ENCODE measurements at places on chromosomes 3 and 15.

GRCh38 chr3:178773358-178773757 lies 237.1 kb downstream of the KCNMB2 start:
- no peak for DNase-seq

GRCh38 chr3:56291244-56291680 lies 177.0 kb downstream of the ERC2 start:
- DNase-seq, result peak; percentile 39

GRCh38 chr3:188442430-188442829 lies 288.5 kb downstream of the LPP start:
- DNase-seq, result no peak

GRCh38 chr3:4409415-4409814 lies 57.7 kb downstream of the SUMF1 start:
- DNase-seq, result no peak

DNA sequence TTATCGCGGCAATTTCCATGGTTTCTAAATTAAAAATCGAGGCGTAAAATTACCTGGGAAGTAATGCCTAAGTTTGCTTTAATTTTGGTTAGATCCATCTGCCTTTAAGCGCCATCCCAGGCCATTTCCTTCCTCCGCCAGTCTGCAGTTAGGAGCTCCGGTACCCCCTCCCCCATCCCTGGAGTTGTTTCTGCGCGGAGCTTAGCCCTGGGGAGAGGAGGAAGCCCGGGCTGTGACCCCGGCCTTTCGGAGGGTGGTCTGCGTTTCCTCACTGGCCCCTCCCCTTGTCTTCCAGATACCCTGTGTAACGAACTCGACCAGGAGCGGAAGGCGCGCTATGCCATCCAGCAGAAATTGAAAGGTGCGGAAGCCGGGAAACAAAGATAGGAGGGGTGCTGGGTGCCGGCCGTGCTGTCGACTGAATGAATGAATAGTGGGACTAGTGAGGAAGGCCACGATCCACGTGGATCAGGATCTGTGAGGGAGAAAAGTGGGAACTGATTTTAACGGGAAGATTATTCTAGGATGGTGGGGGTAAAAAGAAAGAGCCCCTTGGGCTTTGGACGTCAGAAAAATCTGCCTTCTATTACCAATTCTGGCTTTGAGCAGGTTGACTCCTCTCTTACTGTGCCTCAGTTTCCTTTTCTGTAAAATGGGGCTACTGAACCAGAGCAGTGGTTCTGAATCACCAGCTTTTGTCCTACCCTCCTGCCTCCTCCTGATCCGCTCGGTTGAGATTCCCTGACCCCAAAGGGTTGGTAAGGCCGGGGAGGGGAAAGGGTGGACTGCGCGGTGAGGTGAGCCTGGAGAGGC lies 6.7 kb downstream of the RNU6-1 start:
- no peak for DNase-seq

DNA sequence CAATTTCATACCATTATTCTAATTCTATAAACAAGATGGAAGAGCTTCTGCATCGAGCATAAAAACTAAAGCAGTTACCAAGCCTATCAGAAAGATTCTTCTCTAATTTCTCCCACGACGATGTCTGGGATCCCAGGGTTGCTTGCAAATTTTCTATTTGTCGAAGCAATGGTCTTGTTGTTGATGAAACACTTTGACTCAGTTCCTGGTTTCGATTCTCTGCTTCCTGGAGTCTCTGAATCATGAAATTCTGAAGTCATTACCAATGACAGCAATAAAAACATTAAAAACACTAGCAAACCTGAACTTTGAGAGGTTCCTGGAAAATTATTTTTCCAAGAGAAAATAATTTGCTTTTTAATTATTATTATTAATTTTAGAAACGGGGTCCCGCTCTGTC lies 18.7 kb downstream of the TMF1 start:
- no peak for DNase-seq

- DNase-seq, result no peak
Observed at GRCh38 chr15:65156692-65157091, 23.1 kb upstream of the PDCD7 start.

GRCh38 chr3:178476886-178477285 lies 59.4 kb upstream of the KCNMB2 start:
- no peak for DNase-seq

- no peak for DNase-seq
Observed at GRCh38 chr3:194522579-194523046, 35.8 kb upstream of the ATP13A3 start.

- no peak for DNase-seq
Observed at GRCh38 chr3:134078169-134078831, 48.6 kb upstream of the SLCO2A1 start.

DNA sequence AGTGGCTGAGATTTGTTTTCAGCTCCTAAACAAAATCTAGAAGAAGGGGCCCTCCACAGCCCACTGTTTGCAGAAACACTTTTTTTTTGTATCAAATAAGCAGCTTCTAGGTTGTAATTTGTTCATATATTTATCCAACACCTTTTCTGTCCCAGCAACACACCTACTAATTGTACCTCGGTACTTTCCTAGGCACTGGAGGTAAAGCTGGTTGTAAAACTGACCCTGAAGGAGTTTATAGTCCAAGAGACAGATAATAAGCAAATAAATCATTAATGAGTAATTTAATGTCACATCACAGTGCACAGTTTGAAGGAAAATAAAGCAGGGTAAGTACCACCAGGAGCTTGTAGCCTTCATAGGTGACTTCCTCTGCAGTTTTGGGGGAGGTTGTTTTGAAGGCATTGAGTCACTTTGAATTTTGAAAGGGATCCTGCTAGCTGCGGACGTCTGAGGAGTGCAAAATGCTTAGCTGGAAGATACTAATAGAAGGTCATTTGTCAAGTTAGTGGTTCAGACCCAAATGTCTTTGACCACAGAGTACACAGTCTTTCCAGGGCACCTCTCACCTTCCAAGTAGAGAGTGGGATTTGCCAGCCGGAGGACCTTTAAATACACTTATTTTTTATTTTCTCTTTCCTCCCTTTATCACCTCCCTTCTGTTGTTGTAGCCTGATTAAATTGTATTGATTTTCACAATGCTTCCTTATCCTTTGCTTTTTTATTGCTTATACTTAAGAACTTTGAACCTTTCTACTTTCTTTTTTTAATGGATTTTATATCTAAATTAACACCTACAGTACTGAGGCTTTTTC lies 53.8 kb downstream of the CMSS1 start:
- no peak for DNase-seq

- DNase-seq, result no peak
Observed at GRCh38 chr3:115280506-115280905, 133.4 kb upstream of the ZBTB20 start.

DNA sequence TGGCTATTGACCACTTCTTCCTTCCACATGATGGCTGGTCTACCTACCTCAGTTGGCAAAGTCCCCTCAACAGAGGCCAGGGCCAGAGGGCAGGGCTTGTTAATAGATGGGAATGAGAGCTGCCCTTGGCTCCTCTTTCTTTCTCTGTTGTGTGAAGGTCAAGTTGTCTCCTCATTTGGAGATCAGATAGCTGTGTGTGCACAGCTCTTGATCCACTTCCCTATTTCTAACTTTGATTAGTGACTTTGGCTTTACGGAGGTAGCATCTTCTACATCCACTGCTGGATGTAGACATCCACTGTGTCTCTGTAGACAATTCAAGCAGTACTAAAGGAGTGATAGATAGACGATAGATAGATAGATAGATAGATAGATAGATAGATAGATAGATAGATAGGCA lies 270.8 kb upstream of the LRRFIP2 start:
- DNase-seq, result no peak

- no peak for DNase-seq
Observed at GRCh38 chr3:148962513-148962912, 28.8 kb upstream of the GYG1 start.

- no peak for DNase-seq
Observed at GRCh38 chr3:144317961-144318360, 346.3 kb downstream of the DIPK2A start.

- no peak for DNase-seq
Observed at GRCh38 chr15:60555806-60556205, 76.9 kb upstream of the ICE2 start.

DNA sequence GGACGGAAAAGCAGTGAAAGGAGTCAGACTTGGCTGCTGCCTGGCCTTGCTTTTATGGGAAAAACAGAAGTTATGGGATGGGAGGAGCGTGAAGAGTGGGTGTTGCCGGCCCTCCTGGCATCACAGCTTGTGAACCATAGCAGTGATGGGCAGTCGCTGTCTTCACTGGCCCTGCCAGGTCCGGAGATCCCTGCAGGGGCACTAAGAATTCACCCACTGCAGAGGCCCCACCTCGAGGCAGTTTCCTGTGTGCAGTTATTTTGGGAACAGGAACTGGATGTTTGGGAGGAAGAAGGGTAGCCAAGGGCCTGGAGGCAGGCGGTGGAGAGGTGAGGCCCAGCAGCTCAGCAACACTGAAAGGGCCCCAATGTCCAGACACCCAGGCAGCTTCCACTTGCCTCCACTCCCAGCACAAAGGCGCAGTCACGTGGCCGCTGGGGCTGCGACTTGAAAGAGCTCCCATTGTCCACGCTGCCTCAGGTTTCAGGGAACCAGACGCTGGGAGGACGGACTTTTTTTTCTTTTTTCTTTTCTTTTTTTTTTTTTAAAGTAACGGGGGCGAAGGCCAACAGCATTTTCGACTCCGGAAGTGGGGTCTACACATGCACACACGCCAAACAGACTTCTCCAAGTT lies 255.6 kb downstream of the ZNF621 start:
- DNase-seq, result no peak

GRCh38 chr3:183385698-183386613 lies 42.5 kb downstream of the MCF2L2 start:
- peak; percentile 13 for DNase-seq

- DNase-seq, result no peak
Observed at GRCh38 chr3:65856907-65857306, 181.8 kb downstream of the MAGI1 start.

DNA sequence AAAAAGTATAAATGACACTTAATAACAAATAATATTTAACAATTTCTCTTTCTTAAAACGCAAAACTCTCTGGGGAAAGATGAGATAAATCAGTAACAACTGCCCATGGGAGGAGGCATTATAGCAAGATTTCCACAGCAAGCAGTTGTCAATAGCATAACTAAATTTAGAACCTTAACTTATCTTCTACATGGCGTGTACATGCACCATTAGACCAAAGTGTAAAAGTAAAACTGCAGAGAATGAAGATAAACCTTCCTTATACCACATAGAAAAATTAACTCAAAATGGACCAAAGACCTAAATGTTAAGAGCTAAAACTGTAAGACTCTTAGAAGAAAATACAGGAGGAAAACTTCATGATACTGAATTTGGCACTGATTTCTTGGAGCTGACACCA lies 39.9 kb downstream of the MYO5A start:
- DNase-seq, result no peak

- no peak for DNase-seq
Observed at GRCh38 chr3:45551214-45552010, 43.1 kb upstream of the LIMD1 start.

GRCh38 chr15:58440158-58440910 lies 8.5 kb downstream of the LIPC start:
- DNase-seq, result no peak

DNA sequence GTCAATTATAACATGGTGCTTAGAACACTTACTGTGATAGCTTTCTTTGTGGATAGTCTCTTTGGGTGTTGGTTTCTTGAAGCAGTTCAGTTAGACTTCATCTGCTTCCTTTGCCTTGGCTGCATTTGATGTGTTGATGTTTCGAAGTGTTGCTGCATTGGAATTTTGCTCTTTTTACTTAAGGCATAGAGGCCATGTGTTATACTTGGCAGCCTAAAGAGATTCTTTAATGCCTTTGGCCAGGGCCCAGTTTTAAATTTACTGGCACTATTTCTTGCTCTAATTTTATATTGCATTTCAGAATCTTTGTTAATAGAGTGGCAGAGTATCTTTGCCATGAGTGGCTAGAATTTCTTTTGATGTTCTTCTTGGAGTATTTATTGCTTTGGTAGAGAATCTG lies 21.2 kb downstream of the NR1D2 start:
- no peak for DNase-seq

All from T-helper 2 cell (primary cell).